ENCODE measurements at places on chromosomes 5 and 9.
A peak's percentile ranks its signal among the peaks of the same experiment; 100 is the strongest.

GRCh38 chr9:26375448-26375847 lies 517.2 kb downstream of the CAAP1 start:
- DNase-seq = no peak

DNA sequence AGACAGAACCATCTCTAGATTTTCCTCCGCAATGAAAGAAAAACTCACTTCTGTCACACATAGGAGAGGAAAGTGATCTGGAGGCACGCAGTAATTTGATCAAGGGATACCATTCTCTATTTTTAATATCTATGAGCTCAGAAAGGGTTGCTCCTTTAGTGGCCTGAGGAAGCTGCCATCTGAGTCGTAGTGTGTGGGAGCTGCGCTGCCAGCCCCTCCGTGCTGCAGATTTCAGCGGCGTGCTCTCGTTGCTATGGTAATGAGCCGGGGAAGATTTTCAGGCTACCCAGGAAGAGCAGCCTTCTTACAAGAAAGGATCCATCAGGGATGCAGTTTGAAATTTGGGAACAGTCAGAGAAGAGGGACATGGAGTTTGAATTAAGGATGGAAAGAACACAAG lies 17.1 kb upstream of the GOLM1 start:
- DNase-seq = no peak

DNA sequence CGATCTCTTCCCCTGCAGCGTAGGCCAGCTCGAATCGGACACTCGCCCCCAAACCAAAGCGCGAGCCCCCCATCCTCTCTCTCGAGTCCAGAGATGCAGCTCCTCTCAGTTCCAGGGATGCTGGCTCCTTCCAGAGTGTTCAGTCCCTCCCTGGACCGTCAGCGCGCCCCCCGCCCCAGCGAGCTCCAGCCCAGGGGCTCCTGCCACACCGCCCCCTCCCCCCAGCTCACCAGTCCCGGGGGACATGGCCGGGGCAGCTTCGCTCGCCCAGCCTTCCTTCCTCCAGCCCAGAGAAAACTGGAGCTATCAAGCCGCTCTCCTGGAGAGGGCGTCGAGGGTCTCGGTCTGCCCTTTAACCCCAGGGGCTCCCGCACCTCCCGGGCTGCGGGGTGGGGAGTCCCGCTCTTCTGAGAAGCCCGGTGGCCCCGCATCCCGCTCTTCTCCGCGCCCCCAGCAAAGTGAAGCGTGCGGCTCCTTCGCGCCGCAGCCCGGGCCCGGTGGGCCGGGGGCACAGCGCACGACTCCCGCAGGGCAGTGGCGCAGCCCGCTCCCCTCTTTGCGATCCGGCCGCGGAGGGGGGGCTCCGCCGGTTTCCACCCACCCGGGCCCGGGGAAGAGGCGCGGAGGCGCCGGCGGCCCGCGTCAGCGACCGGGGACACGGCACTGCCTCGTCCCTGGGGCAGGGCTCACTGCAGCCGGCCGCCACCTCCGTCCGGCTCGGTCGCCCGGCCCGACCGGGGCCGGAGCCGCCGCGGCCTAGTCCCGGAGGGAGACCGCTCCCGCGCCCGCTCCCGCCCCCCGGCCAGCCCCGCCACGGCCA lies 587 bp downstream of the MIER3 start:
- peak; percentile 38 for DNase-seq

DNA sequence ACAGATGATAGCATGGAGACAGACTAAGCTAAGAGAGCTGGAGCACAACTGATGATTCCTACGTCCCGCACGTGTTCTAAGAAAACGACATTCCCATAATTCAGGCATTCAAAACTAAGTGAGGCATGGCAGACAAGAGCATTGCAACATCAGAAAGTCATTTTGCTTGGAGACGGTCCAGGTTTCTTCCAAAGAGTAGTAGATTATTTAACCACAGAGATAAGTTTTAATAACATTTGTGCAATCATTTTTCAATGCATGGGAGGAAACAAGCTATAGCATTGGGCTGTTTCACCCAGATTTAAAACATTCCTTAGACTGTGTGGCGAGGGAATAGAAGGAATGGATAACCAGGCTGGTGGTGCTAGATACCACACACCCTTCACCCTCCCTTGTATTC lies 117.2 kb downstream of the APBA1 start:
- no peak for DNase-seq

DNA sequence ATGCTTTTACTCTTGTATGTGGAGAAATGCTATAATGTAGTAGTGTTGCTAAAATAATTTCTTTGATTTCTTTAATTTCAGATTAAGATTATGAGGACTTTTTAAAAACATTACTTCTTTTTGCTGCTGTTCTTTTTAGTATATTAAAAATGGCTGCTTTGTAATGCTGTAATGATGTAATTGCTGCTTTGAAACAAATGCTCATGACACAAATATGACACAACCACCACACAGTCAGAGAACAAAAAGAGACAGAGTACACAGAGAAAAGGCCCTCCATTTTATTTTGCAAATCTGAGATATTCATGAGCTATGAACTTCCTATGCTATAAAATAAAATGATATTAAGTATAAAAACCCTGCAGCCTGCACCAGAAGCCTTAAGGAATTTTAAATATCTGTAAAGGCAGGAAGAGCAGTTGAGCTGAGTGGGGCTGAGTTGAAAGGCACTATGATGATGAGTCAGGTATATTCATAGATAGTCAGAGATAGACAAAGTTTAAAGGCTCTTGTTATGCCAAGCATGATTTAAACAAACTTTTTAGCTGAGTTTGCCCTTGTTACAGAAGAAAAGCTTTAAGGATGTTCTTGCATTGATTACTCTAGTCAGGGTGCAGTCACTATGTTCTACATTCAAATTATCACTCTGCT lies 5.1 kb upstream of the POU5F2 start:
- DNase-seq = no peak

DNA sequence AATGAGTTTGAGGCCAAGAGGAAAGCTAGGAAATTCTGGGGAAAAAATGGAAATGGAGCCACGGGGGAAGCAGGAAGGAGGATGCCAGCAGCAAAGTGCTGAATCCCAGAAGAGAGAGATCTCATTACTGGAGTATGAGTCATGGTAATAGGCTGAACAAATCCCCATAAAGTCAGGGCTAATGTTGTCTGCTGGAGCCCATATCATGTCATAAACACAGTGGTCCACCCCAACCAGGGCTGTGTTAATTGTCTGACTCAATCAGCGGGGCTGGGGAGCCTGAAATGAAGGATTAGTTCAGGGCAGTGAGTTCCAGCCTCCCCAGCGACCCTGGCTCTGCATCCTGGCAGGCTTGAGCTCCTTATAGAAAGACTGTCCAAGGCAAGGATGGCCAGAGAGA lies 68.8 kb downstream of the TLR4 start:
- peak; percentile 72 for DNase-seq

- DNase-seq = peak; percentile 78
Observed at GRCh38 chr9:96217754-96218693, 84.0 kb downstream of the HSD17B3 start.

DNA sequence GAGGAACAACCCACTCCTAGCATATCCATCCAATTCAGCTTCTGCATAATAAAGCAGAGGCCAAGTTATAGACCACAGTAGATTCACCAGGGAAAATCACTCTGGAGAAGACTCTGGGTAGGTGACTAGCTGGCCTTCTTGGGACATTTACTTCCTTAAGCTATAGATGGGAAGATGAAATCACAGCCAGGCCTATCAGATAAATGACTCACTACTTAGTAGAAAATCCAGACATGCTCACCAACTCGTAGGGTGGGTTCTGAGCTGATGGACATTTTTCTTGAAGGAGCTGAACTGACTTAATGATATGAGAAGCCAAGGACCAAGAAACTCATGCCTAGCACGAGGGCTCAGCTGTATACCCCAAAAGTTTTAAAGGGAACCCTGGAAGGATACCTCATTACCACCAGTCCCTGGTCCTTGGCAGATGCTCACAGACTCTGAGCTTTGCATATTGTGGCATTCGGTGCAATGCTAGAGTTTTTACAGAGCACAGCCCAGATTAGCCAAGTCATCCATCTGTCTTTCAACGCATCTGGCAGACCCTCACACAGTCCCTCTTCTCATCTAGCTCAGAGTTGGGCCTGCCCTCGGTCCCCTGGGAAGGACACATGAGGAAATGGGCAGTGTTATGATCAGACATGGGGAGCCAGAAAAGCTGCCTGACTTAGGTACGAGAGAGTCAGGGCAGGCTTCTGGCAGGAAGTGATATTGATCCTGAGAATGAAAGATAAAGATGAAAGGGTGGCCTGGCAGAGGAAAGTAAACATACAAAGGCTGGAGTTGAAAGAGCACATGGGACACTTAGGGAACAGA lies 15.0 kb downstream of the ACSL6 start:
- peak; percentile 37 for DNase-seq

DNA sequence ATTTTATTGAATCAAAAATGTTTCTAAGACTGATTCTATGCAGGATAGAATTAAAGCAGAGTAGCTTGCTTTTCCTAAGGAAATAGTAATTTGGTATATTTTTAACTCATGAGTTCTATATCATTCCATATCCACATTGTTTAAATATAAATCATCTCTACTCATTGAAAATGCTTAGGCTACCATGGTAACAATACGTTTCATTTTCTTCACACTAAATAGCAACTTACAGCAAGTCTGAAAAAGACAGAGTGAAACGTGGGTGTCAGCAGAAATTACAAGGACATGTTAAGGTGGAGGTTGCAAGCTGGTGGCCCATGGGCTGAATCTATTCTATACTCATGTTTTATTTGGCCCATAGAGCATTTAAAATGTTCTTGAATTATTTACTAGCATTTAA lies 487.9 kb downstream of the ARHGEF28 start:
- DNase-seq = no peak

GRCh38 chr5:41346609-41347008 lies 133.3 kb upstream of the C6 start:
- DNase-seq = no peak

- DNase-seq = no peak
Observed at GRCh38 chr5:126694403-126694802, 82.5 kb upstream of the LMNB1 start.

DNA sequence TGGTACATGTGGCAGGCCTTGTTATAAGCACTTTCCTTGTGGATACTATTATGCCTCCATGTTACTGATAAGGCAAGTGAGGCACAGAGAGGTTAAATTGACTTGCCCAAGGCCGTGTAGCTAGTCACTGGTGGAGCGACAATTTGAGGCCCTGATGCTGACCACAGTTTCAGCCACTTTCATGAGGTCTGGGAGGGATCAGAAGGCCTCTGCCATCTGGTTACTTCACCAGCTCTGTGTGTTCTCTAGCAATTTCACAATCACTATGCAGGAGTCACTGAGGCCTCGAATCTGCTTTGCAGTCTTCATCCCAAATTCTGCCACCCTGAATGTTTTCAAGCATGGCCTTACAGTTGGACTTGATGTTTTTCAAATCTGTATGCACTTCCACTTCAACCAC lies 9.1 kb downstream of the LRRC70 start:
- DNase-seq = no peak

DNA sequence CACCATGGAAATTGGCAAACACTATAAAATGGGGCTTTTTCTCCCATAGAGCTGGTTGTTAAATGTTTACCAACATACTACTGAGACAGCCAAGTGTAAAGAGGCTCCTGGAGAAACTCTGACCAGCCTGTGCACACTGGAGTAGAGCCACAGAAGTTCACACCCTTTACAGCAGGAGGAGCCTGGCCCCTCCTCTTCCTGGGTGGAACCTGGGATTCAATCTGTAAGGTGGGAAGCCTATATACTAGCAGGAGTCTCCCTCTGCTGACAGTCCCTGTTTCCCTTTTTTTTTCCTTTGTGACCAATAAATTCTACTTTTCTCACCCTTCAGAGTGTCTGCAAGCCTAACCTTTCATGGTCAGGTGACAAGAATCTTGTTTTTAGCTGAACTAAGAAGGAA lies 10.4 kb upstream of the SLC30A5 start:
- peak; percentile 10 for DNase-seq

DNA sequence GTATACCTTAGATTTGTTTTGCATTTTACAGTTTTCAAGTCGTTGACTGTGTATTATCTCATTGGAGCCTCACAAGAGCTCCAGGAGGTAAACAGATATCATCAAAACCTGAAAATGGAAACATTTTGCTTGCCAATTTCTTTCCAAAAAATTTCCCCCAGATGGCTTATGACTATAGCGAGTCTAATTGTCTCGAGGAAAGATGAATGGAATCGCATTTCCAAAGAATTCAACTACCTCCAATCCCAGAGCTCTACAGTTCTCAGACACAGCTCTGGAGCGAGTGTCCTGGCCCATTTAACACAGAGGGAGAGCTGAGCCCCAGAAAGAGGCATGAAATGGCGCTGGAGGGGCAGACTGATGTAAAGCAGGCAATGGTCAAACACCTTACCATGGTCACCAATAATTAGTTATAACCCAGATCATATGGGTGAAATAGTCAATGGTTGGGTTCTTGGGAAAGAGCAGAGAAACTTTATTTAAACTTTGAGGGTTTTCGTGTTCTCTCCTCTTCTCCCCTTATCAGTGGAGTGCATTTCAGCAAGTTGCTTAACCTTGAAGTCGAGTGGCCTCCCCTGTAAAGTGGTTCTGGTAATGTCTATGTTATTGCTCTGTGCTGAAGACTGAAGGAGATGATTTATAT lies 168.2 kb downstream of the ZDHHC21 start:
- peak; percentile 11 for DNase-seq

GRCh38 chr9:112761912-112762655 lies 11.5 kb downstream of the SNX30 start:
- peak; percentile 58 for DNase-seq

DNA sequence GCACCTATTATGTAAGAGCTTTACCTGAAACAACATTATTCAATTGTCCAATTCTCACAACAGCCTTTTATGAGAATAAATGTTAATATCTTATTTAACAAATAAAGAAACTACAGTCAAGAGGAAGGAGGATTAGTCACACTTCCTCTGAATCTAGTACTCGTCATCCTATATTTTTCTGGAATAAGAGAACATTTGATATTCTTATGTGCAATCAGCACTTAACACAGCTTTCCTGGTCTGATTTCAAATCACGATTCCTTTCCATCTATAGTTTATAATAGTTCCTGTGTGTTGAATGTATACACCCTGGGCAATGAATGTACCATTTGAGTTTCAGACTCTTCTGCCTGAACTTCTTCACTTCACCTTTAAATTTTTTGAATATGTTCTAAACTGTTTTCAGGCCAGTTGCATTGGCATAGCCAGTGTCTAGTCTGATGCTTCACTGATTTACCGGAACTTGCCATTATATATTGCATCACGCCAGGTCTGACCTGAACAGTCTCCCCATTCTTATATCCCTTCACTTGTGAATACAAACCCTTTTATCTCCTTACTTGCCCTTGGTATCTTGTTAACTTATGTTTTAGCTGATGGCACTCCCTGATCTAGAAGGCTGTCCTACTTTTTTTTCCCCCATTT lies 698.3 kb downstream of the MAT2B start:
- DNase-seq = no peak

GRCh38 chr5:130743092-130743491 lies 422.0 kb downstream of the HINT1 start:
- no peak for DNase-seq

- DNase-seq = no peak
Observed at GRCh38 chr9:27441741-27442070, 82.4 kb upstream of the IFNK start.
